ENCODE measurements at places on chromosomes 6 and 20.

DNA sequence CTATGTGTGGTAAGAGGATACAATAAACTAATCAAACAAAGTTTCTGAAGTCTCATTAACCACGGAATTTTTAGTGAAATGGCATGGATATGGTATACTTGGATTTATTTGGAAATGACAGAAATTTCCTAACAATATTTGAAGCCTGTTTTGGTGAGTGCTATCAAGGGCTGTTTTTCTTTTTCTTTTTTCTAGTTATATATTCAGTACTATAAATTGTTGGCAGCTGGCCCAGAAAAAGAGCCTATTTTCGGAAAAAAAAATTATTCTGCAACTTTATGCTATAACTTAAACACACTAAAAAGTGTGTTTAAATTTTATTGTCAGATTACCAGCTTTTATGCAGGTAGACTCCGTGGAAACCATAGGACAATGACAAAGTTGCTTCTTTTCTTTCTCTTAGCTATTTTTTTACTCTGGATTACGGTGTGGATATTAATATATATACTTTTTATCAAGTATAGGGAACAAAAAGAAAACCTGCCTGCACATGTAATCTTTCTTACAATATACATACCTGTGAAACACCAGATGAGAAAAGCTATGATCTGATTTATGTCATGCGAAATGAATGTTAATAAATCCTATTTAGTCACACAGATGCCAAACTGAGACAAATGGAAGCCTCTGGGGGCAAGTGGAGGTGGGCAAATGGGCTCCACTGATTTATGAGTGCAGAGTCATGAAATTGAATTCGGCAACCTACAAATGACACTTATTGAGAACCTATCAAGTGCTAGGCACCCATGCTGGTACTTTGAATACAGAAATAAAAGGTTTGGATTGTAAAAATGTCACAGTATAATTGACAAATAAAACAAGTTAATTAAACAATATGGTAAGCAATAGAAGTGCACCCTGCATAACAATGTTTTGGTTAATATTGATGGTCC lies 919.5 kb upstream of the FLRT3 start:
- no peak for DNase-seq

DNA sequence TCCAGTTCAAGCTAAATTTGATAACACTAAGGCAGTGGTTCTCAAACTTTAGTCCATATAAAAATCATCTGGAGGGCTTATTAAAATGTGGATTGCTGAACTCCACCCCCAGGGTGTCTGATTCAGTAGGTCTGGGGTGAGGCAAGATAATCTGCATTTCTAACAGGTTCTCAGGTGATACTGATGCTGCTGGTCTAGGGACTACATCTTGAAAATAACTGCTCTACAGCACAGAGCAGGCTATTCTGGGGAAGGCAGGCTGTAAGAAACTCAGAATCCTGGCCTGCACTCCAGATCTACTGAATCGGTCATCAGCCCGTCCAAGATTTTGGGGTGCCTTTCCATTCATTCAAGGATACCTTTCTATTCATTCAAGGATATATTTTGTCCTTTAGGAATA lies 11.5 kb downstream of the CALHM5 start:
- no peak for DNase-seq

GRCh38 chr6:36443471-36444428 lies 950 bp downstream of the KCTD20 start:
- DNase-seq = no peak

- no peak for DNase-seq
Measured at GRCh38 chr6:33205191-33206026, 954 bp downstream of the HSD17B8 start.

DNA sequence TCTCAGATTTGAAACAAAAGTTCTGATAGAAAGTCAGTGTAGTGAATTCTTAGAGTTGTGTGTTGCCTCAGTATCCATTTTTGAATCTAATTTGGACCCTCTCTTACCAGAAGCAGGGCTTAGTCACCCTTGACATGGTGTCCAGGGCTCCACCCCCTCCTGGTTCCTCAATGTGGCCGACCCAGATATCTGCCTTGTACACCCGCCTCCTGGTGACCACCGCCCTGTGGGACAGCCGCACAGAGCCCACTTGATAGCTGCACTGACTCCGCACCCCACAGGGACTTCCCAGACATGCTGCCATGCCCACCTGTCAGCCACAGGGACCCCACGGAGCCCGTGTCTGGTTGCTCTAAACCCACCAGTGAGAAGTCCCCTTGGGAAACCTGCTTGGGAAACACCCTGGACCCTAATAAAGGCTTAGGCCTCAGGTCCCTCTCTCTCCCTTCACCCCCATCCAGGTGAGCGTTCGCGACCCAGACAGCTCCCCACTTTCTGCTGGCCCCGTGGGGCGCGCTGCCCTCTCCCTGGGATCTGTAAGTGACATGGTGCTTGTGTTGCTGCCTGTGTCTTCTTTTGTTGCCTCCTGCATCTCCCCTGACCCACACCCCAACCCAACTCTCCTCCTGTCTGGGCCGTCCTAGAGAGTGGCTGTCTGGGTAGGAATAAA lies 47.2 kb upstream of the SYNDIG1 start:
- no peak for DNase-seq

DNA sequence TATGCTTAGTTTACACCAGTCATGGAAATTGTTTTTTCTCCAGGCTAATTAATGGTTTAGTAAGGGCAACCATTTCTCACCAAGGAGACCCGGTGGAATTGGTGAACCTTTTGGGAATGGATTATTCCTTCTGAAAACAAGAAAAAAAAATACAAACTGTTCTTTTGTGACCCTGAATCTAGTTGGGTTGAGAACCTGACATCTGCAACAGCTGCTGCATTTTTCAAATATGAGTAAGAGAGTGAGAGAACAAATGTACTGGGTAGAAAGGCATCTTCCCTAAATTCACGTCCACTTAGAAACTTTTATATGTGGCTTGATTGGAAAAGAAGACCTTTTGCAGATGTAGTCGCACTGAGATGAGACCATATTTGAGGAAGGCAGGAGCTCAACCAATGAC lies 553.4 kb upstream of the EPHA7 start:
- no peak for DNase-seq
